ENCODE measurements at places on chromosomes 5 and 9.

- DNase-seq: no peak
Observed at GRCh38 chr5:40490464-40491111, 189.1 kb upstream of the PTGER4 start.

- DNase-seq: no peak
Observed at GRCh38 chr5:148166550-148167283, 1.6 kb upstream of the SPINK14 start.

DNA sequence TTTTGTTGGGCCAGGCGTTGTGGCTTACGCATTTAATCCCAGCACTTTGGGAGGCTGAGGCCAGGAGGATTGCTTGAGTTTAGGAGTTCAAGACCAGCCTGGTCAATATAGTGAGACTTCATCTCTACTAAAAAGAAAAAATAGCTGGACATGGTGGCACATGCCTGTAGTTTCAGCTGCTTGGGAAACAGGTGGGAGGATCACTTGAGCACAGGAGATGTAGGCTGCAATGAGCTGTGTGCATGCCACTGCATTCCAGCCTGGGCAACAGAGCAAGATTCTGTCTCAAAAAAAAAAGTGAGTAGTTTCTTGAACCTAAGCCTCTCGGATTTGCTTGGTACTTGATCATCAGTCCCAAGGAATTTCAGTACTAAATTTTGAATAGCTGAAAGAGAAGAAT, 26.9 kb downstream of the G3BP1 start:
- DNase-seq: no peak

- no peak for DNase-seq
Observed at GRCh38 chr5:43232943-43233833, 41.2 kb downstream of the NIM1K start.

DNA sequence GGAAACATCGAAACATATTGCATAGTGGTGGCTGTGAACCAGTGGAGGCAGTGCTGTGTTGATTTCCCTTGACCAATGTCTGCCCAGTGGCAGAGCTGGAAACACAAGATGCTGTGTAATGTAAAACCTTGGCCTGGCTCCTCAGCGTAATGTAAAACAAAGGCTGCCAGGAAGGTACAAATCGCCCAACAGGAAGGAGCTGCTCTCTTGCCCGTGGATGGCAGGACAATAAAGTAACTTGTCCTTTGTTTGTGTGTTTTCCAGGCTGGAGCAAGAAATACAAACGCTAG, 143.4 kb downstream of the PALM2AKAP2 start:
- no peak for DNase-seq

GRCh38 chr5:158990979-158991775, 108.5 kb downstream of the EBF1 start:
- DNase-seq: no peak

DNA sequence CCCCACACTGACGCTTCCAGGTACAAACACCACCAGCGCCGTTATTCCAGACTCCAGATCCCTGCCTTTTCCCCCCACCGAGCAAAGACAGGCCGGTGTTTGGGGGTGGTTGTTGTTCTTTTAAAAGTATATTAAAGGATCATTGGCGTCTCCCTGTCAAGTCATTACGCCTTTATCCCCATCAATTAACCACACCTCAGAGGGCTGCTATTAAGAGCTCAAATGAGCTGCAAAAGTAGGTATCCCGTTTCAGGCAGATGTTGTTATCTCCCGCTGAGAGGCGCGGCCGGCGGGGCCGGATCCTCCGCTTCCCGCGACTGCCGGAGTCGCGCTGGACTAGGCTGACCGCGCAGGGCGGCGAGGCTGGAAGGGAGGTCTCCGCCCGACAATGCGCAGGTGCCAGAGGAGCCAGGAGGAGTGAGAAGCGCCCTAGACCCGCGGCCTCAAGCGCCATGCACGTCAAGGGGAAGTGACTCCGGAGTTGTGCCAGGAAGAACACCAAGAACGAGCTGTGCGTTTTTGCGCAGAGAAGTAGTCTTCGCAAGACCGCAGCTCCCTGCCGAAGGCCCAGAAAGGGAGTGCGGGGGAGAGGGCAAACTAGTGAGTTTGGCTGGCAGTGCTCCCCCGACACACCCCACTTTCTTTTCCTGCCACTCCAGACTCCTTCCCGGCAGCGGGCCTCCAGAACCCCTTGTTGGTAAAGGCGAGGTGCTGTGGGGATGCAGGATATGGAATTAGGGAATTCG, 8.2 kb downstream of the NR2F1-AS1 start:
- DNase-seq: no peak

GRCh38 chr5:168883281-168883741, 304.1 kb upstream of the PANK3 start:
- DNase-seq: no peak
